ENCODE measurements at places on chromosomes 12 and 14.

DNA sequence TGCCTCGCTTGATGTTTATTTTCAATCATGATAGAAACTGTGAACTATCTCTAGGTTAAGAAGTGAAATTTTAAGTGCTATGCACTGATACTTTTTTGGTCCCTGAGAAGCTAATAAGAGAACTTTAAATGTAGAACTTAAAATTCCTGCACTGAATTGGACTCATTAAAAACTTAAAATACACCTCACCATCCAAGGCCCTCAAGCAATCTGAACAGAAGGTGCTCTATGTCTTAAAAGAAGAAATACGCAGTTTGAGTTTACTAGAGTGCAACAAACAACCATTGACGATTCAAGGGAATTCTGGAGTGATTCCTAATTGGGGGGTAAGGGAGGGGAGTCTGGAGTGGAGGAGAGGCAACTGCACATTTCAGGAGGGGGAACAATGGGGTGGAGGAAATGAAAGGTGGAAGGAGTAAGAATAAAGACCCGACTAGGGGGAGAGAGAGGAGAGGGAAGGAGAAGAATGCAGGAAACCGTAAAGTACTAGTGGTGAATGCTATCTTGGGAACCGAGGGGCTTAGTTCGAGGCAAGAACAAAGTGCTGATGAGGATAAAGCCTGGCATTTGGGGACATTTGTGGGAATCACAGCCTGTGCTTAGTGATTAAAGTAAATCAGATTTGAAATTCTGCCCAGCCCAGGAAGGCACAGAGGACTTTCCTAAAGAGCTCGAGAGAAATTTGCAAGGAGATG is 389.7 kb downstream of the AACS start:
- DNase-seq: no peak

- no peak for DNase-seq
Measured at GRCh38 chr12:64440100-64440499, 11.8 kb upstream of the TBK1 start.

GRCh38 chr14:29236401-29236800 is 469.8 kb downstream of the FOXG1 start:
- no peak for DNase-seq

DNA sequence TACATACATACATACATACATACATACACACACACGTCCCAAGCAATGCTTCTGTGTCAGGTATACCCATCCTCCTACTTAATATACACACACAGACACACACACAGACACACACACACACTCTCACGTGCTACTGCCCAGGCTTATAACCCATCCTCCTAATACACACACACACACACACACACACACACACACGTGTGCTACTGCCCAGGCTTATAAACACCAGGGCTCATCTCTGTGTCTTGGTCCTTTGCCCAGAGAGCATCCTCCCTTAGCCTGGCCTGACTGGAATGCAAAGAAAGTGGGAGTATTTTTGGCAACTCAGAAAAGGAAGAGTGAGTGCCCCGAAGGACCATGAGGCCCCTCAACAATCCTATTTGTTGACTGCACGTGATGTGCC is 129.0 kb downstream of the RBM19 start:
- no peak for DNase-seq

- DNase-seq: no peak
Measured at GRCh38 chr14:104919993-104920315, 4.7 kb upstream of the PLD4 start.

DNA sequence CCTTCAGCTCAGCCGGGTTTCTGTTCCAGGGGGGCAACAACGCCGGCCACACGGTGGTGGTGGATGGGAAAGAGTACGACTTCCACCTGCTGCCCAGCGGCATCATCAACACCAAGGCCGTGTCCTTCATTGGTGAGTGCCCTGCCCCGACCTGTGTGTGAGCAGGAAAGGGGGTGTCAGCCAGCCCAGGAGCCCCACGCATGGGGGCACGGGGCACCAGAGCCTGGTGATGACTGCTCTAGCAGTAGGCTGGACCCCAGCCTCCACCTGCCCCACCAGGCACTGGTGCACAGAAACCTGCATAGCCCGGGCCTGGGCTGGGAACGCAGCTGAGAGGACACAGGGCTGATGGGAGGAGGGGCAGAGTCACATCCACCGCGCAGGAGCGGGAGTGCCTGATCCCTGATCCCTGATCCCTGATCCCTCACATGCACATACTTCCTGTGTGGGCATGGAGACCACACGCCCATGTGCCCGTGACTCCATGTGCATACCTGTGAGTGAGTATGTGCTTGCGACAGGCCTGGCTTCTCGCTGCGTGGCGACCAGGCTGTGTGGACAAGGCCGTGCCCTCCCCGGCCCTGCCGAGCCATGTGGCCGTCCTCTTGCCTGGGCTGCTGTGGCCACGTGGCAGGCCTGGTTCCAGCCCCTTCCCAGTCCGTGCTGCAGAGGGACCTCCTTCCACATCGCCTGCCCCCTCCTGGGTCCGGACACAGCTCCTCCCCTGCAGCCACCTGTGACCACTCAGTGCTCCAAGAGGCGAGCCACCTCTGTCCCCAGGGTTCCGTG is 11.2 kb downstream of the ADSS1 start:
- DNase-seq: no peak

- no peak for DNase-seq
Measured at GRCh38 chr12:47282206-47282605, 202.4 kb upstream of the AMIGO2 start.

DNA sequence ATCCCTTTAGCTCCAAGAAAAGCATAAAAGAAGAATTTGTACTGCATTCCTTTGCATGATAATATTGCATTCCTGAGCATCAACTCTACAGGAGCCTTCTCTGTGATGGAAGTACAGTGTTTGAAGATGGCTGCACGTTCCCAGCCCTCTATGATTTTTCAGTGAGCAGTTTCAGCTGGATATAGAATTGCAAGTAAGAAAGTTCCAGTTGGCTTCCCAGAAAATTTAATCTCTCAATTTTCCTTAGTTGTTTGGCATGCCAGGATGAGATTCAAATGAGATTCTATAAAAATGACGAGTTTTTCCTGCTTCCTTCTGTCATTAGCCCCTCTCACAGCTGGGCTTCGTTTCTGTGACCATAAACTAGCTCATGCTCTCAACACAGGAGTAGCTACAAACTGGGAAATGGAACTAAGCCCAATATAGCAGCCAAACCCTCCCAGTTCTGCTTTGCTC is 109.9 kb downstream of the TTC8 start:
- no peak for DNase-seq

- DNase-seq: no peak
Measured at GRCh38 chr12:26471560-26471959, 276.2 kb downstream of the SSPN start.

DNA sequence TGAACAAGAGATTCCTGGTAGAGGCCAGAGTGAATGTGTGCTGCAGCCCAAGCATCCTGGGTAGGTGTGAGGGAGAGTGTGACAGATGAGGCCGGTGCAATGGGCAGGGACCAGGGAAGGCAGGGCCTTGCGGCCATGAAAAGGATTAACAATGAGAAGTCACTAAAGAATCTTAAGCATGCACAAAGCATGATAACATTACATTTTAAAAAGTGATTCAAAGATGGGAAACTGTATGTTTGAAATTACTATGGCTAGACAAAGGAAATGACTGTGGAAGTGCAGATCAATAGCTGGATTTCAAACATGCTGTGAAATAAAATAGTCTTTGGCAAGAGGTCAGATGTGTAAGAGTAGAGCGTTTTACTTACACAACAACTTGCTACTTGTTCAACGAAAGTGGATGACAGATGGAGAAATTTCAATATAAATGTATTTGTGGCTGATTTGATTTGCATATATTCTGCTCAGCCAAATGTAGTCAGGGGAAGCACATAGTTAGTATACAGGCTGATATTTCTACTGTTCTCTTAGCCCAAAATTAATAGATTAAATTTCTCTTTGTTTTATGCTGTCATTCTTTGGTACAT is 175.5 kb downstream of the CCDC59 start:
- DNase-seq: no peak

DNA sequence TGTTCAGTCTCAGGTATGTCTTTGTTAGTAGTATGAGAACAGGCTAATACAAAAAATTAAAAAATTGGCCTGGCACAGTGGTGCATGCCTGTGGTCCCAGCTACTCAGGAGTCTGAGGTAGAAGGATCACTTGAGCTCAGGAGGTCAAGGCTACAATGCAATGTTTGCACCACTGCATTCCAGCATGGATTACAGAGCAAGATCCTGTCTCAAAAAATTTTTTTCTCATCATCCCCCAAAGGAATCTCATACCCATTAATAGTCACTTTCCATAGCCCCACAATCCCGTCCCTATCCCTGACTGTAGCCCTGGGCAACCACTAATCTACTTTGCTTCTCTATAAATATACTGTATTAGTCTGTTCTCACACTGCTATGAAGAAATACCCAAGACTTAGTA is 57.8 kb downstream of the TTC8 start:
- DNase-seq: no peak

GRCh38 chr14:77620222-77620870 is 3.9 kb upstream of the SPTLC2 start:
- no peak for DNase-seq

- peak; percentile 31 for DNase-seq
Measured at GRCh38 chr12:44972746-44973421, 78.0 kb downstream of the DBX2 start.

- peak; percentile 61 for DNase-seq
Measured at GRCh38 chr14:65042731-65043372, 56.2 kb downstream of the FNTB start.

- peak; percentile 72 for DNase-seq
Measured at GRCh38 chr14:20956376-20956976, 1.2 kb downstream of the RNASE2 start.

GRCh38 chr12:123723765-123724164 is 11.6 kb downstream of the ATP6V0A2 start:
- DNase-seq: no peak

- DNase-seq: no peak
Measured at GRCh38 chr14:61102549-61103466, 121.8 kb downstream of the SLC38A6 start.

- peak; percentile 35 for DNase-seq
Measured at GRCh38 chr12:94100211-94100627, 48.2 kb upstream of the PLXNC1 start.

- peak; percentile 27 for DNase-seq
Measured at GRCh38 chr12:49126852-49127763, 4.1 kb downstream of the TUBA1B start.

- DNase-seq: no peak
Measured at GRCh38 chr14:58285132-58285531, 13.2 kb upstream of the ARID4A start.

DNA sequence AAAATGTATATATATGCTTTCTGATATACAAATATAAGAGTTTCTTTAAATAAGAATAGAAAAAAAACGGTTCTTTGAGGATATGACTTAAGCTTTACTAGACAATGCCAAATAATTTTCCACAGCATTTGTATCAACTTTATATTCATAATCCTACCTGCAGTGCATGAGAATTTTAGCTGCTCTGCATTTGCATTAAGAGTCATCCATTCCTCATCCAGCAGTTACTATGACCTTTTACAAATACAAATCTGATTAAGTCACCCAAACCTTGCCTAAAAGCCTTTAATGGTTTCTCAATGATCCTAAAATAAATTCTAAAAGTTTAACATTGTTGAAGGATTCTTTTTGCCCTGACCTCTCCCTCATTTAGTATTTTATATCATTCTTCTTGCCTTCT is 116.5 kb downstream of the MGAT4C start:
- DNase-seq: no peak

DNA sequence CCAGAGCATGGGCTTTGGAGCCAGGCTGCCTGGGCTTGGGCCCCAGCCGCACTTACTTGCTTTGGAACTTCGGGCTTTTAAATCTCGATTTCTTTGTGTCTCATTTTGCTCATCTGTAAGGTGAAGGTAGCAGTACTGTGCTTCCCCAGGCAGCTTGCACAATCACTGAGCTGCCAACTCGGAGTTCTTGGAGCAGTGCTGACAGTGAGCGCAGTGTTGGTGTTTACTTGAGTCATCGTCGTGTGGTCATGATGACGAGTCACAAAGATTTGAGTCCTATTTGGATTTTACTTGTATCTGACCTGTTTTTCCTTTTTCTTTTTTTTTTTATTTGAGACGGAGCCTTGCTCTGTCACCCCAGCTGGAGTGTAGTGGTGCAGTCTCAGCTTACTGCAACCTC is 31.3 kb upstream of the ATF1 start:
- DNase-seq: no peak

DNA sequence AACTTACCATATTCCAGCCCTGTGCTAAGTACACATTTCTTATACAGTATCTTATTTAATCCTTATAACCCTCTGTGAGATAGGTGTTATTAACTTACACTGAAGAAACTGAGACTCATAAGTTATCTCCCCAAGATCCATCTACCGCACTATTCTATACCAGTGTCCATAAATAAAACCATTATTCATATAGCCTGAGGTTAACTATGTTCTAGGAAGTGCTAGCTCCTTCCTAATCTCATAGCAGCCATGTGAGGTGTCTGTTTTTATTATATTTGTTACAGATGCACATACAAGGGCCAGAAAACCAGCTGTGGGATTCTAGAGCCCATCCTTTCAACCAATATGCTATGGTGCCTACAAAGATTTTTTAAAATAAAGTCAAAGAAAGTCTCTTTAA is 100.3 kb upstream of the RAP1B start:
- DNase-seq: no peak

DNA sequence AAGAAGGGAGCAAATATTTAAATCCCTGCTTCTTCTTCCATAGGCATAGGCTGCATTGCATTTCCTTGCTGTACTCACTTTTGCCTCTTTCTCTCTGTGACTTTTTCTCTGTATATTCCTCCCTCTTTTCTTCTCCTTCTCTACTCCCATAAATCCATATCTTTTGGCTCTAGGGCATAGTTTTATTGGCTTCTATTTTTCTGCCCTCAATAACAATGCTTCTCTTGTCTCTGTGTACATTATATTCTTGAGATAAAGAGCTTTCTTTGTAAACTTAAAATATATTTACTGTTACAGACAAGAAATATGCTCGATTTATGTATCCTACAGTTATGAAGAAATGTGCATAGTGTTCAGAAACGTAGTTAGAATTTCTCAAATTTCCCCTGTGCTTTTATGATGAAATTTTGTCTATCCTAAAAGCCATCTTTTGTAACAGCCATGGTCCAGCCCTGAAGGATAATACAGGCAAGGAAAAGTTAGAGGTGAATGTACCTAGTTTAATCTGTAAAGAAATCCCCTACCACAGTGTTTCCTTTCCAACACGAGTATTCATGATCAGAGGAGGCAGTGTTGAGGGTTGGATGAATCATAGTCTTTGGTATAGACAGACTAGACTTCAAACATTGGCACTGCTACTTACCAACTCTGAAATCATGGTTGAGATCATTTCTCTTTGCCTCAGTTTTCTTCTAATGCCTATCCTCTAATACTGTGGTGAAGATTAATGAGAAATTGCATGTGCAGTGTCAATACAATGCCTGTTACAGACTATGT is 173.3 kb upstream of the FAR2 start:
- DNase-seq: no peak

DNA sequence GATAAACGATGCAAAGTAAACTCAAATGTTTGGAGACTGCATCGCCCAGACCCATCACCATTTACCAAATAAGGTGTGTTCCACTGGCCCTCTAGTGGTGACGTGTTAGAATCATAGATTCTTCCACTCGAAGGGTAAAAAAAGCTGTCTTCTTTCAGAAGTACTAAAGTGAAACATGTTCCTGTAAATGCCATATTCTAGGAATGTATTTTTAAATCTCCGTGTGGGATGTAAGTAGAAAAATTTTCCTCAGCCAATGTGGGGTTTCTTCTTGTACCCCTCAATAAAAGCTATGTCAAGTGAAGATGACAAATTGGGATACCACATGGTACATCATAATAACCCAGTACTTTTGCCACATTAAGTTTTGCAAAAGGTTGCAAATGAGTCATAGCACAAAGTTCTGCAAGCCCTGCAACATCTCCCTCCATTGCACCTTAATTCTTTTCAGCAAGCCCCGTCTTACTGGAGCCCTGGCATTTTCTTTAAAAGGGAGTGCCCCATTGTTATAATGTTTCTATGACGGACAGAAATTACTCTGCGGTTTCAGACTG is 100.8 kb downstream of the CCER1 start:
- peak; percentile 37 for DNase-seq

Measured in Jurkat, Clone E6-1 (cell line).